ENCODE measurements at places on chromosomes 5 and 9. TPM values are rescaled to one million over a fixed set of nuclear protein-coding genes. Genes with fewer than 3 reads are reported as not detected.

ANKRD18B gene
- not detected for total RNA-seq

CNTLN gene
- 3.8 TPM for total RNA-seq

OR13C9 gene
- not detected for total RNA-seq

FBP1 gene
- total RNA-seq = 1.0 TPM

- DNase-seq = no peak
These were observed 440.6 kb upstream of the MPDZ start for GRCh38 chr9:13719981-13720676.

CCDC171 gene
- 1.6 TPM for total RNA-seq

All from Right ventricle myocardium inferior (tissue), 1 donor.